ENCODE measurements at places on chromosomes 1 and 21.
A peak's percentile ranks its signal among the peaks of the same experiment; 100 is the strongest.

GRCh38 chr21:34023691-34024373 is 49.5 kb upstream of the MRPS6 start:
- DNase-seq: no peak

- no peak for DNase-seq
Measured at GRCh38 chr1:50970931-50971582, 1.0 kb downstream of the CDKN2C start.

- DNase-seq: no peak
Measured at GRCh38 chr1:53984726-53985125, 33.3 kb downstream of the LDLRAD1 start.

DNA sequence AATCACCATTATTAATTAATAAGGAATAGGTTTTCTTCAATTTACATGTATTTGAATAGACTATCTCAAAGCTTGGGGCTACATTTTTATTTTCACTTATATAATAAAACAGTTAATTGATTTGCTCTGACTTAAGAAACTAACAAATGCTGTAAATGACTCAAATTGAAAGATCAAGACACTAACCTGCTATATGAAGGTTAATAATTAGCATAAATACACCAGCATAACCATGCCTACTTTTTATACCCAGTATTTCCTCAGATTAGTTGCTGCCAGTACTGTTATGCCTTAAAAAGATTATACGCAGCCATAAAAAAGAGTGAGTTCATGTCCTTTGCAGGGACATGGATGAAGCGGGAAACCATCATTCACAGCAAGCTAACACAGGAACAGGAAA is 1545.1 kb downstream of the AMY1C start:
- no peak for DNase-seq

GRCh38 chr21:25456672-25457071 is 150.6 kb downstream of the MRPL39 start:
- DNase-seq: no peak

DNA sequence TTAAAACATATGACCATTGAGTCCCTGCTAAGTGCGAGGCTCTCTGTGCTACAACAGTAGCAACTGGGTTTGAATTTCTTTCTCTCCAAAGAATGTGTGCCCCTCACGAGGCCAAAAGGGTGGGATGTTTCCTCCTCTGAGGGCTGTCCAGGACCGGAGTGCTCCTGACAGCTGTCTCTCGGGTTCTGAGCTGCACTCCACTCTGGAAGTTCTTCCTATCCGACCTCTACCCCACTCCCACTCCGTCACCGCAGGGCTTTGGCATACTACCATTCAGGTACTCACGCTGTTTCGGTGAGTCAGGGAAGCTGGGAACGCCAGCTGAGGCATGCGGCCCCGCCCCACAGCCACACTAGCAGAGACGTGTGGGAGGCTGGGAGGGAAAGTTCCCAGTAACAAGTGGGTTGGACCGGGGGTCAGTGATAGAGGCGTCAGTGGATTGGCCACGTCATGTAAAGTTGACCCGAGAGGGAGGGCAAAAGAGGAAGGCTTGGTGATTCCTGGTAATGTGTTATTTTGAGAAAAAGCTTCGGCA is 705 bp upstream of the SLC50A1 start:
- peak; percentile 39 for DNase-seq

DNA sequence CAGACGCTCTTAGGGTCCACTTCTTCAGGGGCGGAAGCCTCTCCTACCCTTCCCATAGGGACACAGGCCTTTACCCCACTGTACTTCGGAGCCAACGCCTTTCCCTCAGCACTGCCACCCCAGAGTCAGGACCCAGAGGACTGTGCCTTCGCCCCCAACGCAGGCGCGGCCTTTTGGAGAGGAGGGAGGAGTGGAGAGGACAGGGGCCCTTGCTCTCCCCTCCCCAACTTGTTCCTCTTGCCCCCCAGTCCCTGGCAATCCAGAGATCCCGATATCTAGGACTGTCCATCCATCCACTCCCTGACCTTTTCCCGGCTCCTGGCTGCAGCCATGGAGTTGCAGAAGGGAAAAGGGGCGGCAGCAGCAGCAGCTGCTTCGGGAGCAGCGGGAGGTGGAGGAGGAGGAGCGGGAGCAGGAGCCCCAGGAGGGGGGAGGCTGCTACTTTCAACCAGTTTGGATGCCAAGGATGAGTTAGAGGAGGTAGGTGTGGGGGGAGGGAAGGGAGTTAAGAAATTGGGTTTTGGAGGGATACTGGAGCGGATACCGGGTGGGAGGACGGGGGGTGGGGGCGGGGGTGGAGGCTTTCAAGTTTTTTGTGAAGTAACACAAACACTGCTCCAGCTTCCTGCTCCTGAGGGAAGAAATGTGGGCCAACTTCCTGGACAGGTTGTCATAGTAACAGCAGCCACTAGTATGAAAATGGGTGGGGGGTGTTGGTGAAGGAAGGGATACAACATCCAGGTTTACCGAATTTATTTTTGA is 636 bp downstream of the INTS3 start:
- DNase-seq: no peak

- DNase-seq: no peak
Measured at GRCh38 chr21:41775149-41775472, 8.3 kb upstream of the RIPK4 start.

- DNase-seq: no peak
Measured at GRCh38 chr1:84297546-84298244, 3.8 kb upstream of the SAMD13 start.

GRCh38 chr21:44532712-44533111 is 7.3 kb downstream of the KRTAP10-1 start:
- no peak for DNase-seq

DNA sequence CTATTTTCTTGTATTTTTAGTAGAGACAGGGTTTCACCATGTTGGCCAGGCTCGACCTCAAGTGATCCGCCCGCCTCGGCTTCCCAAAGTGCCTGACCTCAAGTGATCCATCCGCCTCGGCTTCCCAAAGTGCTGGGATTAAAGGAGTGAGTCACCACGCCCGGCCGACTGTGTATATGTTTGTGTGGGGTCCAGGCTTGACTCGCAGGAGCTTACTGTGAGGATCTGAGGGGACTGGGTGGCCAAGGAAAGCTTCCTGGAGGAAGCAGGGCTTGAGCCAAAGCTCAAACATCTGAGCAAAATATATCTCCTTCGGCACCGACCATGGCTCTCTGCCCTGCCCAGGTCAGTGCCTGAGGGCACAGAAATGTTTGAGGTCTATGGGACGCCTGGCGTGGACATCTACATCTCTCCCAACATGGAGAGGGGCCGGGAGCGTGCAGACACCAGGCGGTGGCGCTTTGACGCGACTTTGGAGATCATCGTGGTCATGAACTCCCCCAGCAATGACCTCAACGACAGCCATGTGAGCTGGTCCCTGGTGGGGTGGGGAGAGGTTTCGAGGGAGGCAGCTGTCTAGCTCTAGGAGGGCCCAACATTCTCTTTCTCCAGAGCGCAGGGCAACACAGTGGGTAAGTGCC is 10.5 kb downstream of the PADI3 start:
- DNase-seq: no peak

DNA sequence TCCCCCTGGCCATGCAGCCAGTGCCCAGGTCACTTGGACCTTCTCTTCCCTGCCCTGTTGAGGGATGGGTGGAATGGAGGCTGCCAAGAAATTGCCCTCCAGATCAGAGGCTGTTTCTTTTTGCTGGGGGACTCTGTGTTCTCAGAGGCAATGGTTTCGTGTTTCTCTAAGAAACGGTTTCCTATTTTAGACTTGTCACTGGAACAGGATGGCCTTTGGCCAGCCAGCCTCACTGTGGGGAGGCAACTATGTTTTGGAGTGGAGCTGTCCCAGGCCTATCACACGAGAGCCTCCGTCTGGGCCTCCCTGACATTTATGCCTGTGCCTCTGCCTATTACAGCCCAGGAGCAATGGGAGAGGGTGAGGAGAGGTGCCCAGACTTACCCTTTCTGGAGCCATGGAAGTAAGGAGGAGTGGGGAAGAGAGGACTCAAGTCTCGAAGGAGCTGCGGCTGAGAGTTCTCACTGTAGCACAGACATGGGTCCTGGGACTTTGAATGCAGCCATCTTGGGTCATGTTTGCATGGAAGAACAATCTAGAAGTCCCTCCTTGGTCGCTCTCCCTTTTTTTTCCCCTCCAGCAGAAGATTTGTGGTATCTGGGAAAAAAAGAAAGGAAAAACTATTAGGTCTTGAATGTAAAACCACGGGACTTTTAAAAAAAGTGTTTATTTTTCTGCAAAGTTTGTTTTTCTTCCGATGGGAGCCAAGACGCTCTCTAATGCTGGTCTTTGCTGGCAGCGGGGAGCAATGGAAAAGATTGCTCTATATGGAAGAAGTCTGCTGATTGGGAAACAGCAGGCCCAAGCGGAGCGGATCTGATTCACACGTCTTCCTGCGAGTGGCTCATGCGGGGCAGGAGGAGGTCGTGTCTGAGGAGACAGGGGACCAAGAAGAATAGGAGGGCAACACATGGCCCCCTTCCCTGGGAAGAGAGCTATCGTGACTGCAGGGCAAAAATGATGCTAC is 219.2 kb downstream of the FOXD2 start:
- no peak for DNase-seq

GRCh38 chr1:113793878-113794834 is 18.1 kb downstream of the RSBN1 start:
- DNase-seq: no peak

DNA sequence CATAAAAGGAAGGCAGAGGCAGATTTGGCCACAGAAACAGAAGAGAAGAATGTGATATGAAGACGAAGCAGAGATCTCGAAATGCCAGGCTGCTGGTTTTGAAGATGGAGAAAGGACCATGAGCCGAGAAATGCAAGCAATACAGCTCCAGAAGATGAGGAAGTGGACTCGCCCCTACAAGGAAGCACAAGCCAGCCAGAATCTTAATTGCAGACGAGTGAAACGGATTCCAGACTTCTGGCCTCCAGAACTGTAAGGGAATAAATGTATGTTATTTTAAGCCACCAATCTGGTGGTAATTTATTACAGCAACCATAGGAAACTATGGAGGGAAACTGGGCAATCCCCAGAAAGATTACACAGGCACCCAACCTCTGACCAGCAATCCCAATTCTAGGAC is 24.1 kb downstream of the TARBP1 start:
- no peak for DNase-seq

DNA sequence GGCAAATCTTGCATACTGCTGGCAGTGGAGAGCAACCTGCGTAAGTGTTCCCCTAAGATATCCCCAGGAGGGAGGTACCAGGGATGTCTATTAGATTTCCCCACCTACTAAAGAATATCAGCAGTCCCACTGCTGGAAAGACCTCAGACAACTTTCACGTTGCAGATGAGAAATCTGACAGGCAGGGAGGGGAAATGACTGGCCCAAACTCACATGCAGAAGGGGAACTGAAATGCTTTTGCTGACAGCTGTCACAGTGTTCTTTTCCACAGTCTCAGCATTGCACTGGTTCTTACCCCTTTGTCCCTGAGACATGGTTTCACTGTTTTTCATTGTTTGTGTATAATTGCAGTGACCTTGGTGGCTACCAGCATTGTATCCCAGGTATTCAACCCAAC is 84.8 kb upstream of the ATP1A1 start:
- no peak for DNase-seq

DNA sequence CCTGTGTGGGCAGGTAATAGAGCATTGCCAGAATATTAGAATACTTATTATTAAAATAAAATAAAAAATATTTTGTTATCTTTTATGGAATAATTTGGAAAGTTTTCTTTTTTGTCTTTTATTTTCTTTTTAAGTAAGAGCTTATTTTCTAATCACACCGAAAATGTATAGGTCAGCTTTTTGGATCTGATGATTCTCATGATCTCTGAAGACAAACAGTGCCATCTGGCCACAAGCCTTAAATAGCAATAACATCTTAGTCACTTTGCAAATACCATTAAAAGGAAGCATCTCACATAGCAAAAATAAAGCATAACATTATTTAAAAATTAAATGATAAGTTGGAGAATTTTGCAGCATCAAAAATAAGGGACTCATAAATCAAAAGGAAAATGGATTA is 213.8 kb downstream of the PLA2G4A start:
- no peak for DNase-seq

DNA sequence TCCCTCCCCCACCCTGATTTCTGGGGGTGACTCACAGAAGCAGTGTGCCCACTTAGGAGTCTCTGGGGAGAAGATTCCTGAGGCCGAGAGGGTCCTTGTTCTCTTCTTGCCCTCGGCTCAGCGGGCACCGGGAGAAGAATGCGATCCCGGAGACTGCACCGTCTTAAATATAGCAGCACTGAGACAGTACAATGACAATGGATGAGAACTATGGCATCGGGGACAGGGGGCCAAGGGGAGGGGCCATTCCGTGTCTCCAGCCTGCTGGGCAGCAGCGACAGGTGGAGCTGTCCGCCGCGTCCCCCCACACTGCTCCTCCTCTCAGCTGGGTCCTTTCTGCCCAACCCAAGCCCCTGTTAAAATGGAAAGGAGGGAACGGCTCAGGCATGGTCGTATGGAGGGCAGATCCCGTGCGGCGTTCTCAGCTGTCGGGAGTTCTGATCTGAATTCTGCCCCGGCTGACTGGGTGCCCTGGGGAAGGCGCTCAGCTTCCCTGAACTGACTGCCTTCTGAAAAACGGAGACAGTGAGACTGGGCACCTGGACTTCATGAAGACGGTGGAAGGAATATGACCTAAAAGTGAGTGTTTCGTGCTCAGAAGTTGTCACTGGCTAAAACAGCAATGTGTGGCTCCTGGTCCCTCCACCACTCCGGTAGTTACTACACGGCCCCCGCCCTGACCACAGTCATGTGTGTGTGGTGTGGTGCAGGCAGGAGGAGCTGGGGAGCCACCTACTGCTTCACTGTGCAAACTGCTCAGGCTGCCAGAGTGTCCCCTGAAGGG is at the start of gene MYOM3:
MYOM3 (minus strand) TSS at position 140 of the 784 bp plus-strand sequence. CDS start 3,499 bp downstream, outside the sequence.
- no peak for DNase-seq

DNA sequence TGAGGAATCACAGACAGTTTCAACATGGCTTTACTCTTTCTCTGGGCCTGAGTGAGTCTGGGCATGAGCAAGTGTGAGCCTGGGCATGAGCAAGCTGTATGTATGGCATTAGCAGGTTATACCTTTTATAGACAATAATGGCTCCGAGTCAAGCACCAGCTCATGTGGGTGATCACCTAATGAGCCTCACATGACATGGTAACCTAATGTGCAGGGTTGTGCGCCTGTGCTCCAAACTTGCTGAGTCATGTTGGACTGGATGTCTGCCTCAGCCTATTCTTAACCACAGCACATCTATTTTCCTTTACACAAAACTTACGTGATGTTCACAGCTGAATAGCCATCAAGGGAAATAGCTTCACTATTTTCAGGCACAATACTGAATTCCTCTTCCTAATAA is 236.2 kb upstream of the NRIP1 start:
- no peak for DNase-seq

GRCh38 chr1:27601771-27602461 is 2.0 kb downstream of the AHDC1 start:
- DNase-seq: no peak
